Vagina (tissue), 2 donors: ENCODE measurements at places on chromosomes 12 and 14. TPM values are rescaled to one million over a fixed set of nuclear protein-coding genes. Genes with fewer than 3 reads are reported as not detected.

The IAPP gene
- not detected for total RNA-seq

The PLEKHD1 gene
- total RNA-seq, result not detected

The LRP1 gene
- total RNA-seq, result 477 TPM

The LRP6 gene
- 71.0 TPM for total RNA-seq

The RNASE7 gene
- 18.2 TPM for total RNA-seq

The PLA2G1B gene
- not detected for total RNA-seq

The KLHL33 gene
- total RNA-seq, result 1.2 TPM

The ANKLE2 gene
- 63.1 TPM for total RNA-seq

The PLCZ1 gene
- total RNA-seq, result not detected

The DTX1 gene
- total RNA-seq, result 8.3 TPM

The RPGRIP1 gene
- not detected for total RNA-seq

The IFNG-AS1 gene
- not detected for total RNA-seq

GRCh38 chr14:79686196-79686595 is 525.1 kb downstream of the DIO2 start:
- H3K4me3 ChIP-seq, result no peak overlapping the region
- no peaks in the 10 kb centered on the region for H3K27me3 ChIP-seq
- H3K27ac ChIP-seq, result no peak overlapping the region
- H3K36me3 ChIP-seq, result no peaks in the 10 kb centered on the region
- no peaks in the 10 kb centered on the region for H3K4me1 ChIP-seq

- no peak overlapping the region for H3K4me3 ChIP-seq
- H3K4me1 ChIP-seq, result no peaks in the 10 kb centered on the region
- no peaks in the 10 kb centered on the region for H3K27me3 ChIP-seq
Measured at GRCh38 chr12:40946612-40947194, 241.4 kb upstream of the PDZRN4 start.

DNA sequence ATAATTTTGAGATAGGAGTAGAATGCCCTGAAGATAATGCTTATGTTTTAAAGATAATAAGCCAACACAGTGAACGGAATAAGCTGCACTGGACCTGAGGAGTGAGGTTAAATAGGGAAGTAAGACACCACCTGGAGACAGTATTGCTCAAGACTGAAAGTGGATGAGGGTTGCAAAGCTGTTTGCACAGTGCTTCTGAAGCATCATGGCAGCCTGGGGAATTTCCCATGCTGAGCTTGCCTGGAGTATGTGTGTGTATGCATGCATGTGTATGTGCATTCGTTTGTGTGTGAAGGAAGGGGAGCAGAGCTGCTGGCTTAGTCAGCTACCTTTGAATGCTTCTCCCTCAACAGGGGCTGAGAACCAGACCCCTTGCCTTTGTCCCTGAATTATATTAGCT is 35.8 kb downstream of the BHLHE41 start:
- H3K27me3 ChIP-seq, result no peaks in the 10 kb centered on the region
- no peak overlapping the region for H3K4me3 ChIP-seq
- H3K27ac ChIP-seq, result no peak overlapping the region

DNA sequence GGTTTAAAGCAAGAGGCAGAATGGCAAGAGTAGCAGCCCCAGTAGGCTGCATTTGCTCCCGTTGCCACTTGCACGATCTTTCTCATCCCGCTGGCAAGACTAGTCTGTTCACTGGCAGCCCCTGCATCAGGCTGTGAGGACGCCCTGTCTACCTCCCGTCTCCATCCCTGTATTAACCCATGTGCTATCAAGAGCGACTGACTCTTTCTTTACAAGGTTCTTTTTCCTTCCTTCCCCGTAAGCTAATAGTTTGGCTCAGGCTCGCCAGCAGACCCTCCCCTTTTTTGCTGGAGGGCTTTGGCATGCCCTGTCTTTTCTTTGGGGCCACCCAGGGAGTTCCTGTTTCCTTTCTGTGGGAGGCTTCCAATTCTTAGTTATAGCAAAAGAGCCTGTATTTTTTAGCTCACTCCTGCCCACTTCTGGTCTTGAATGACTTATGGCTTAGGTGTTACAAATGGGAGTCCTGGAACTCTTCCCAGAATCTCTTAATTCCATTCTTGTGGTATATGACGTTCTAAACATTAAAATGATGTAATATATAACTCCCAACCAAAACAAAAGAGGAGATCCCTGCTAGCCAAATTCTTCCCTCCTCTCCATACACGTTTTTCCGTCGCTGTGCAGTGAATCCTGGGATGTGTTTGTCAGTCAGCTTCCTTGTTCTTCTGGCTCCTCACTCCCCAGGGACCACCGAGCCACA is 149.0 kb downstream of the PRKCH start:
- peaks cover 78% of the 10 kb centered on the region for H3K4me1 ChIP-seq
- peak; percentile 87 for DNase-seq
- no peaks in the 10 kb centered on the region for H3K36me3 ChIP-seq
- peak overlapping the region; percentile 71 for H3K27ac ChIP-seq
- H3K27me3 ChIP-seq, result no peaks in the 10 kb centered on the region

DNA sequence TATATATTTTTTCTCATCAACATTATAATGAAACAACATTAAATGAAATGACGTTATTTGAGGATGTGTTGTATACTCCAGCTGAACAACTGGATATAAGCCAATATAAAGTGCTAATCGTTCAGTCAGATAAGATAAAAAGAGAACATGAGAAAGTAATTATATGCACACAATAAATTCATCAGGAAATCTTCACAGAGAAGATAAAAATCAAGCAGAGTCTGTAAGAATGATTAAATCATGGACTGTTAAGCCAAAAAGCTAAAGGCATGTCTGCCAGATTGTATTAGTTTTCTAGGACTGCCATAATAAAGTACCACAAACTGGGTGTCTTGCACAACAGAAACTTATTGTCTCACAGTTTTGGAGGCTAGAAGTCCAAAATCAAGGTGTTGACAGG is 178.6 kb downstream of the NELL2 start:
- no peak overlapping the region for H3K4me3 ChIP-seq
- H3K27me3 ChIP-seq, result no peaks in the 10 kb centered on the region
- H3K4me1 ChIP-seq, result no peaks in the 10 kb centered on the region
- H3K36me3 ChIP-seq, result no peaks in the 10 kb centered on the region
- no peak for DNase-seq
- H3K27ac ChIP-seq, result no peak overlapping the region

GRCh38 chr14:78405079-78405856 is 235.1 kb downstream of the NRXN3 start:
- H3K4me1 ChIP-seq, result no peaks in the 10 kb centered on the region
- no peak overlapping the region for H3K27ac ChIP-seq
- H3K36me3 ChIP-seq, result no peaks in the 10 kb centered on the region

- peaks cover 16% of the 10 kb centered on the region for H3K4me1 ChIP-seq
- no peak overlapping the region for H3K4me3 ChIP-seq
- no peaks in the 10 kb centered on the region for H3K27me3 ChIP-seq
- no peak overlapping the region for H3K27ac ChIP-seq
- DNase-seq, result no peak
Measured at GRCh38 chr14:75609116-75609515, 30.7 kb downstream of the FLVCR2 start.

DNA sequence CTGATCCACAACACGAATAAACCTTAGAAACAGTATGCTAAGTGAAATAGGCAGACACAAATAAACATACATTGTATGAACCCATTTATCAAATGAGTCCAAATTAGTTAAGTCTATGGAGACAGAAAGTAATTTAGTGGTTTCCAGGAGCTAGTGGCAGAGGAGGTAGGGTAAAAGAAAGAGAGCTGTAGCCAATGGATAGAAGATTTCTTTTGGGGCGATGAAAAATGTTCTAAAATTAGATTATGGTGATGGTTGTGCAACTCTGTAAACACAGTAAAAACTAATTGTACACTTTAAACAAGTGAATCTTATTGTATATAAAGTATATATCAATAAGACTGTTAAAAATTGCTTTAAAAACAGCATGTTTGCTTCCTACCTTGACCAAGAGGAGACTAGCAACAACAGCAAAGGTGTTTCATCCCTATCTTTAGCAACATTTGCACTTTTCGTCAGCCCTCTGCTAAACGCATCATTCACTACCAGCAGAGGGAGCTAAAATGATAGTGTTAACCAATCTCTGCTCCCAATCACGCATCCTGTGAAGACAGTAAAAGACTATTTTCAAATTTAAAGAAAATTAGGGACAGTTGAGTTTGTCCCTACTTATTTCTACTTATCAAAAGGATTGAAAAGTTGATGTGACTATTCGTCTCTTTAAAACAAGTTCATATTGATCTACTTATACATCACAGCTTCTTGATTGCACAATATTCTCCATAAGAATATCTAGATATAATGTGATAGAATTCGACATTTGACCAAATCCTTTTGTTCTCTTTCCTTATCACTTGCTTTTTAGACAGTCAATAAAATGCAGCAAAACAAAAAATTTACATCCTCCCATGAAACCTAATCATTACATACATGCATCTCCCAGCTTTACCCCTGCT is 24.0 kb upstream of the LGR5 start:
- H3K27ac ChIP-seq, result no peak overlapping the region
- H3K4me1 ChIP-seq, result no peaks in the 10 kb centered on the region
- DNase-seq, result no peak
- no peak overlapping the region for H3K4me3 ChIP-seq
- H3K36me3 ChIP-seq, result no peaks in the 10 kb centered on the region

DNA sequence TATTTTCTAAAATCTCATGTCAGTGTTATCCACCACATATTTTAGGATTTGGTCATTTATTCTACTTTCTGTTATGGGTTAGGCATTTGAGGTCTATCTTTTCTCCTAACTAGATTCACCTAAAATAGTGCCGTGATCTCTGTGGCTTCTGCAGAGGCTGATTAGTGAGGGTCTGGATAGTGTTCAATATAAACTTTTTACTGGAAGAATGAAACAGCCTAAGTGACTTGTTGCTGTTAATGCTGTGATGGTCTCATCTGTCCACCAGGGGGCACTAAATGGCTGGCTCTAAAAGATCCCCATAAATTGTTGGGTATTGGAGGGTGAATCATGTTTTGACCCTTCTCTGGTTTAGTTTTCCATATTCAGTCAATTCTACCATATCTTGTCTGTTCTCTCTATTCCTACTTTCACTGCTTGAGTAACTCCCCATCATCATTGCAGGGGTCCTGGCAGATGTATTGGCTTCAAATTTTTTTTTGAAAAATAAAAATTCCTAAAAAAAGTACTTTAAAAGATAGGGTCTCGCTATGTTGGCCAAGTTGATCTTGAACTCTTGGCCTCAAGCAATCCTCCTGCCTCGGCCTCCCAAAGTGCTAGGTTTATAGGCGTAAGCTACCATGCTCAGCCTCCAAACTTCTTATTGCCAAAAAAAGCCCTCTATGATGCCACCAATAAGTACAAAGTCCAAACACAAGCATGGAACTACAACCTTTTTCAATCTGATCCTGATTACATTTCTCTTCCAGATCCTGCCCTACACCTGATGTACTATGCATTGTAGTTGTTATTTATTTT is 6.9 kb downstream of the PABPN1 start:
- H3K36me3 ChIP-seq, result no peaks in the 10 kb centered on the region
- peaks cover 5% of the 10 kb centered on the region for H3K4me1 ChIP-seq
- H3K27ac ChIP-seq, result no peak overlapping the region
- H3K4me3 ChIP-seq, result no peak overlapping the region

- H3K4me3 ChIP-seq, result peak overlapping the region; percentile 99
- peaks cover 52% of the 10 kb centered on the region for H3K4me1 ChIP-seq
- no peak for DNase-seq
- H3K27me3 ChIP-seq, result no peaks in the 10 kb centered on the region
Measured at GRCh38 chr14:103057028-103057371, 349 bp downstream of the CDC42BPB start.

GRCh38 chr12:122891661-122892525 is 4.0 kb downstream of the VPS37B start:
- H3K27ac ChIP-seq, result peak overlapping the region; percentile 27
- no peak for DNase-seq
- H3K36me3 ChIP-seq, result no peaks in the 10 kb centered on the region
- peaks cover 81% of the 10 kb centered on the region for H3K4me1 ChIP-seq
- no peak overlapping the region for H3K4me3 ChIP-seq

- no peak overlapping the region for H3K4me3 ChIP-seq
- H3K27ac ChIP-seq, result no peak overlapping the region
- no peaks in the 10 kb centered on the region for H3K27me3 ChIP-seq
- no peaks in the 10 kb centered on the region for H3K36me3 ChIP-seq
- no peaks in the 10 kb centered on the region for H3K4me1 ChIP-seq
Measured at GRCh38 chr12:32033406-32033805, 73.2 kb upstream of the BICD1 start.

DNA sequence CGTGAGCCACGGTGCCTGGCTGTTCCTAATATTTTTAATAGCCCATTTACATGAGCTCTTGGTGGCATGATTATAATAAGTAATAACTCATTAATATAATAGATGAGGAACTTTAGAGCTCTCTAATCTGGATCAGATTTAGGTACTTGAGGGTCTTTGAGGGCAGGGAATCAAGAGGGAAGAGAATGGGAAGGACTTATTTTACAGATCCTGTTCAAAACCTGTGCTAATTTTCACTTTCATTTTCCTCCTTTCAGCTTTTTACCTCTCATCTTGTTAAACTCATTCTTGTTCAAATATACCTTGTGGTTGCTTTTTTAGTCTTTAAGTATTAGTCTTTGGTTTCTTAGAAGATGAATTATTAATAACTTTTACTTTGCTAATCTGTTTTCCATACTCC is 5.6 kb downstream of the NECAP1 start:
- no peak for DNase-seq
- peaks cover 35% of the 10 kb centered on the region for H3K36me3 ChIP-seq
- H3K27ac ChIP-seq, result no peak overlapping the region
- H3K4me1 ChIP-seq, result peaks cover 31% of the 10 kb centered on the region
- no peaks in the 10 kb centered on the region for H3K27me3 ChIP-seq

GRCh38 chr12:65156366-65156841 is 13.0 kb upstream of the LEMD3 start:
- H3K4me1 ChIP-seq, result no peaks in the 10 kb centered on the region
- no peak overlapping the region for H3K27ac ChIP-seq
- no peak for DNase-seq
- no peak overlapping the region for H3K4me3 ChIP-seq
- H3K27me3 ChIP-seq, result no peaks in the 10 kb centered on the region
- no peaks in the 10 kb centered on the region for H3K36me3 ChIP-seq

- no peak overlapping the region for H3K27ac ChIP-seq
- DNase-seq, result no peak
- H3K4me3 ChIP-seq, result no peak overlapping the region
- no peaks in the 10 kb centered on the region for H3K36me3 ChIP-seq
- H3K4me1 ChIP-seq, result peaks cover 47% of the 10 kb centered on the region
Measured at GRCh38 chr12:116594325-116595038, 35.3 kb downstream of the MAP1LC3B2 start.

- no peak overlapping the region for H3K4me3 ChIP-seq
- no peaks in the 10 kb centered on the region for H3K27me3 ChIP-seq
- H3K4me1 ChIP-seq, result no peaks in the 10 kb centered on the region
- DNase-seq, result no peak
- H3K27ac ChIP-seq, result no peak overlapping the region
Measured at GRCh38 chr14:50756300-50756699, 74.7 kb downstream of the NIN start.

GRCh38 chr14:51855234-51855633 is 5.2 kb upstream of the GNG2 start:
- no peaks in the 10 kb centered on the region for H3K36me3 ChIP-seq
- no peaks in the 10 kb centered on the region for H3K27me3 ChIP-seq
- no peak overlapping the region for H3K27ac ChIP-seq

- no peak overlapping the region for H3K27ac ChIP-seq
- no peak for DNase-seq
- no peaks in the 10 kb centered on the region for H3K27me3 ChIP-seq
- H3K4me1 ChIP-seq, result no peaks in the 10 kb centered on the region
Measured at GRCh38 chr12:37672655-37673260, 643.8 kb upstream of the ALG10B start.

GRCh38 chr12:122123051-122123760 is 44.6 kb downstream of the MLXIP start:
- H3K4me3 ChIP-seq, result no peak overlapping the region
- DNase-seq, result no peak
- H3K36me3 ChIP-seq, result no peaks in the 10 kb centered on the region
- H3K27me3 ChIP-seq, result no peaks in the 10 kb centered on the region
- peak overlapping the region; percentile 59 for H3K27ac ChIP-seq

- no peaks in the 10 kb centered on the region for H3K27me3 ChIP-seq
- H3K4me1 ChIP-seq, result peaks cover 9% of the 10 kb centered on the region
- no peak overlapping the region for H3K27ac ChIP-seq
- no peak for DNase-seq
Measured at GRCh38 chr14:53663709-53664108, 292.9 kb downstream of the BMP4 start.
